EH (cell line): ENCODE measurements at places on chromosomes 2 and 18.

DNA sequence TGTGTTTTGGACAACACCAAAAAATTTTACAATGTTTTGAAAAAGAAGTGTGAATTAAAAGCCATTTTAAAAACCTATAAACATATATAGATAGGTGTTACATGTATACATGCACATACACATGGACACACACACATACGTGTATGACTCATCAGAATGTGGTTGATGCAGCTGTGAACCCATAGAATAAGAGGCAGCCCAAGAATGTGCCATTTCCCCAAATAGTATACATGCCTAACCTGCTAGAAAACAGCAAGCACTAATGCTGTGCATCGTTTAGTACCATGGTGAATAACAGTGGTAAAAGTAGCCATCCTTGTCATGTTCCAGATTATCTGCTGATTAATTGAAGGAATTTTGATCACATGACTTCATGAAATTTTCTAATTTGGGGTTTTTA is 149.0 kb downstream of the DSEL start:
- DNase-seq = peak; percentile 28

GRCh38 chr2:150885236-150885635 is 376.4 kb downstream of the RBM43 start:
- DNase-seq = no peak

DNA sequence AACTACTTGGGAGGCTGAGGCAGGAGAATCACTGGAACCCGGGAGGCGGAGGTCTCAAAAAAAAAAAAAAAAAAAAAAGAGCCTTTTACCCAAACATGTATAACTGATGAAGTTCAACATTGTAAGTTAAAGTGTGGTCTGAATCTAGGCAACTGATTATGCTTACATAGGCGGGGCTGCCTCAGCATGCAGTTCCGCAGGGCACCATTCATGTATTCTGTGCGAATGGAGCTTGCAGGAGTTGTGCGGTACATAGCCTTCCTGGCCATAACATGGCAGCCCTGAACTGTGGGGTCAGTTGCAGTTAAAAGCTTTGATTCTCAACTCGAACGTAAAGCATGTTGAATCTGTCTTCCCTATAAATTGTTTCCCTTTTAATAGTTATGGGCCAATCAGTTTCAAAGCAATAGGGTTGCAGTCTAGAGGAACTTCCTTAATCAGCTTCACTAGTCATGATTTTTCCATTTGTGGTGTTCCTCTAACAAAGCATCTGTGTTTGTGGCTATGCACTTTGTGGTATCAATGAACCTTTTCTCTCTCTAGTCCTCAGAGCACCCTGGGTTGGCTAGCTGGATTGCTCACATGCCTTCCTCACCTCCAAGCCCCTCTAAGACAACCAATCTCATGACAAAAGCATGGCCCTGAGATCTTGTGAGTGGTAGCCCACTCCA is 30.6 kb upstream of the CEP68 start:
- DNase-seq = no peak

DNA sequence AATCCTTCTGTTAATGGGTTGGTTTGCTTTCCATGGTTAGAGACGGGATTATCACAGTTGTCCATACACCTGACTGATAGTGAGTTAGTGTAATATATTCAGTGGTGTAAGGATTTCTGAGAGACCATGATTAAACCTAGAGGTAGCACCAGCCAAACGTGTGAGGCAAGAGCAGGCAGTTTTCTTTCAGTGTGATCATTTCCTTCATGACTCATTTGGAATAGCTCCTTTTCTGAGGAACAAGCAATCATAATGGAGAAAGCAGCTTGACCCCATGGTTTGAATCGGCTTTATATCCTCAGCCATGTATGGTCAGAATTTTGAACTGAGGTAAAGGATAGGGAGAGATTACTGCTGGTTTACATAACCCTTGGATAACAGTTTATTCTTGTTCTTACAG is 2.9 kb downstream of the MXD1 start:
- DNase-seq = peak; percentile 85

DNA sequence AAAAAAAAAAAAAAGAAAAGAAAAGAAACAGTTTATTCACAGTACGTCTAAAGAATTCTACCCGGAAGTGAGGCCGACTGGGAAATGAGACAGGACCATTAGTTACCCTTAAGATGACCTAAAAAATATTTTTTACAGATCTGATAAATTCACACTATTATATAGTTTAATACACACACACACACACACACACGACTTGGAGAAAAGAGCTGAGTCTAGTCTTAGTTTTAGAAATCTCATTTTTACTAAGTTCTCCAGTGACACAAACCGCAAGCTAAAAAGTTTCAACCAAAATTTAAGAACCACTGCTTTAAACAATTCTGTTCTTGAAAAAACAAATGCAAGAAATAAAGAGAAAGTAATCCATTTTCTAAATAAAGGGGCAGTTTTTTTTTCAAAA is 27.1 kb downstream of the ST3GAL5 start:
- DNase-seq = no peak

GRCh38 chr2:158676696-158677095 is 118.4 kb upstream of the DAPL1 start:
- no peak for DNase-seq

DNA sequence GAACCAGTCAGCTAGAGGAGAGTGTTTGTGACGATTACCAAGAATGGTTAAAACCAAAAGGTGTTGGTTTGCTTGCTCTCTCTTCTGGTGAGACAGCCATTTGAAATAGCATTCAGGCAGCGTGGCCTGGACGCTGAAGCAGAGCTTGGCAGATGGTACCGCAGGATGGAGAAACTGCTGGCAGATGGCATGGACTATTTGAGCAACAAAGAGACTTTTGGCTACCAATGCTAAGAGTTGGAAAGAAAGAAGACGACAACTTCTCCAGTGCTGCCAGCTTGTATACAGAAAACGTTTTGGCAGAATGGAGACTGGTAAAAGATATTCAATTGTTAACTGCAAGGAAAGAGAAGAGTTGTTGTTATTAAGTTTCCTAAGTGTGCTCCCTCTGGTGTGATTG is 315.0 kb downstream of the PARD3B start:
- no peak for DNase-seq
